ENCODE measurements at places on chromosomes 12 and 14. TPM values are rescaled to one million over a fixed set of nuclear protein-coding genes. Genes with fewer than 3 reads are reported as not detected.

SLC17A8 gene
- not detected for total RNA-seq

TAS2R46 gene
- total RNA-seq, result 0.67 TPM

LACRT gene
- not detected for total RNA-seq

GLS2 gene
- total RNA-seq, result 1.9 TPM

GLI1 gene
- total RNA-seq, result 0.31 TPM

BCL11B gene
- 1.1 TPM for total RNA-seq

GZMB gene
- 2.9 TPM for total RNA-seq

CLEC4C gene
- total RNA-seq, result not detected

CLEC2B gene
- 16.7 TPM for total RNA-seq

RTL1 gene
- not detected for total RNA-seq

BBOF1 gene
- 12.4 TPM for total RNA-seq

FAM90A1 gene
- total RNA-seq, result not detected

AMDHD1 gene
- total RNA-seq, result not detected

DNA sequence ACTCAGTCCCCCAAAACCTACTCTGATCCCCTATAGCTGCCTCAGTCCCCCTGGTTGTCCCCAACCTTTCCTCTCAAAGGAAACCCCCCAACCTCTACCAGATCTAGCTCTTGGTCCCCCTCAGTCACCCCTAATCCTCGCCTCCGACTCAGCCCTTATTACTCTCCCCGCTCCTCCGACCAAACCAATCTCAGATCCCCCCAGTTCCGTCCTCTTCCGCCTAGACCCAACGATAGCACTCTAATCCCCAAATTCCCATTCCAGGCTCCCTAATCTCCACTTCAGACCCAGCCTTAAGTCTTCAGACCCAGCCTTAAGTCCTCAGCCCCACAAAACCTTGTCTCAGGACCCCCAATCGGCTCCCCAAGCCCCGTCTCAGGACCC lies 612 bp downstream of the VPS37B start:
- peak; percentile 12 for ATAC-seq

- ATAC-seq, result no peak
Observed at GRCh38 chr12:82627799-82628198, 58.9 kb upstream of the TMTC2 start.

GRCh38 chr12:4282103-4282891 lies 8.7 kb downstream of the CCND2 start:
- no peak for ATAC-seq

- ATAC-seq, result no peak
Observed at GRCh38 chr12:80382254-80382653, 61.8 kb upstream of the PTPRQ start.

DNA sequence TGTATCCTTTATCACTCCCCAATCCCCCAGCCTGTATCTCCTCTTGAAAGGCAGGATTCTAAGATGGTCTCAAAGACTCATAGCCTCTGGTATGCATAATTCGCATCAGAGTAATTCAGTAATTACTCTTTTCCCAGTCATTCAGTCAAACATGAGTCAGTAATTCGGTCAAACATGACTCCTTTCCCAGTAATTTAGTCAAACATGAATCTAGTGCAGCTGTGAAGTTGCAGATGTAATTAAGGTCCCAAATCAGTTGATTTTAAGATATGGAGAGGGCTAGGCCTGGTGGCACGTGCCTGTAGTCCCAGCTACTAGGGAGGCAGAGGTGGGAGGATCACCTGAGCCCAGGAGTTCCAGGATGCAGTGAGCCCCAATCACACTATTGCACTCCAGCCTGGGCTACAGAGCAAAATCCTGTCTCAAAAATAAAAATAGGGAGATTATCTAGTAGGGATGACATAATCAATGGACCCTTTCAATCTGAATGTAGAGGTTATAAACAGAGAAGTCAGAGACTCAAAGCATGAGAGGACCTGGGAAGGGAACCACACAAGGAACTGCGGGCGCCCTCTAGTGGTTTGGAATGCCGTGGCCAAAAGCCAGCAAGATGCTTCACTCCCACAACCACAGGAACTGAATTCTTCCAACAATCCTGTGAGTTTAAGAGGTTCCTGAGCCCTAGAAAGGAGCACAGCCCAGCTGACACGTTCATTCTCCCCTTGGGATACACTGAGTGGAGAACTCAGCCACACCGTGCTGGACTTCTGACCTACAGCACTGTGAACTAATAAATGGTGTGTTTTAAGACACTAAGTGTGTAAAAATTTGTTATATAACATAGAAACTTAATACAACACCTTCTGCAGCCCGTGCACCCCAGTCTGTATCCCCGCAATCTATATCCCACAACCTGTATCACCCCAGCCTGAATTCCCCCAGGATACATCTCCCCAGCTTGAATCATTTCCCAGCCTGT lies 14.3 kb upstream of the ARMH4 start:
- ATAC-seq, result peak; percentile 64

- no peak for ATAC-seq
Observed at GRCh38 chr14:50335989-50336824, 24.1 kb downstream of the DMAC2L start.

- ATAC-seq, result no peak
Observed at GRCh38 chr12:45458854-45459807, 243.2 kb downstream of the ANO6 start.

GRCh38 chr12:124506832-124507153 lies 60.6 kb downstream of the NCOR2 start:
- no peak for ATAC-seq

- ATAC-seq, result no peak
Observed at GRCh38 chr12:97967831-97968230, 505.2 kb downstream of the RMST start.

- peak; percentile 84 for ATAC-seq
Observed at GRCh38 chr12:63917864-63918799, 73.6 kb downstream of the SRGAP1 start.

GRCh38 chr14:99425272-99425681 lies 55.4 kb downstream of the SETD3 start:
- no peak for ATAC-seq

GRCh38 chr14:39181026-39181692 lies 6.1 kb downstream of the PNN start:
- ATAC-seq, result no peak

- no peak for ATAC-seq
Observed at GRCh38 chr12:79448816-79449215, 241.9 kb downstream of the PAWR start.

DNA sequence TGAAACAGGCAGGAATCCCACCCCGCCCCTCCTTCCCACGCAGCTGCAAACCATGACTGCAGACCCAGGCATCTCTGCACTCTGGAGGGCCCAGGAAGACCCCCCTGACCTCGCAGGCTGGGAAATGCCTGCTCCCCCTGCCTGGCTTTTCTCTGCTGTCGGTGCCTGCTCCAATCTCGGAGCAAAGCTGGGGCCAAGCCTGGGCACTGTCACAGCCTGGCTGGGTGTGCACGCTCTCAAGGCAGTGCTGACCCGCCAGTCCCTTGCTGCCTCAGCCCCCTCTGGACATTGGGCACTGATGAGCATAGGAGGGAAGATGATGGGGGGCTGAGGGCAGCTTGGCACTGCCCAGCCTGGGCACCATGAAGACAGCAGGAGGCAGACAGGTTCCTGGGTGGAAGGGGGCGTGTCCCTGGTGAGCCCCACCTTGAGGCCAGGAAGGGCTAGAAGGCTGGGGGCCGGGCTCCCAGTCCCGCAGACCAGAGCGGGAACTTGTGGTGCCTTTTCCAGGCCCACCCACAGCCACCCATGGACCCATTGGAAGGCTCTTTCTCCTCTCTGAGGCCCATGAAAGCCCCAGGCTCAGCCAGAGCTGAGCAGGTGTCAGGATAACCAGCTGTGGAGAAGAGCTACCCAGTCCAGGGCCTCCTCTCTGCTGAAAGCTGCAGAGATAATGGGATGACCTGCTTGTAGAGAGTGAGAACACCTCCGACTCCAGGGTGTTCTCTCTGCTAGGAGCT lies 10.7 kb upstream of the ZNF605 start:
- ATAC-seq, result no peak

GRCh38 chr12:13233830-13234641 lies 37.5 kb downstream of the EMP1 start:
- no peak for ATAC-seq

GRCh38 chr14:84152452-84152851 lies 1377.5 kb upstream of the FLRT2 start:
- no peak for ATAC-seq

GRCh38 chr12:72390146-72390545 lies 118.0 kb downstream of the TRHDE start:
- no peak for ATAC-seq

- no peak for ATAC-seq
Observed at GRCh38 chr12:67798768-67799167, 150.2 kb downstream of the DYRK2 start.

DNA sequence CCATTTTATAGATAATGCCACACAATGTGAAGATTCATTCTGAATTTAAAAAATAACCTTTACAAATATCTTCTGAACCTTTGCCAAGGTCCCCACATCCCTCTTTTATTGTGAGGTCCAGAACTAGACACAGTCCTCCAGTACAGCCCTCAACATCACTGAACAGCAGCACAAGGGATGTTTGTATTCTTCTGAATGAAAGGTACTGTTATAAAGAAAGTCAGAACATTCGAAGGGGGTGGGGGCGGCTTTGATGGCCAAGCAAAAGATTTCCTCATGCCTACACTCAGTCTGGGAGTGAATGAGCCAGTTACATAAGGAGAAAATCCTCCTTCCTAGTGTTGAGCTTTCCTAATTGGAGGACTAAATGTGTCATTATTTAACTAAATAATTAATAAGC lies 77.3 kb downstream of the PPM1A start:
- ATAC-seq, result no peak

DNA sequence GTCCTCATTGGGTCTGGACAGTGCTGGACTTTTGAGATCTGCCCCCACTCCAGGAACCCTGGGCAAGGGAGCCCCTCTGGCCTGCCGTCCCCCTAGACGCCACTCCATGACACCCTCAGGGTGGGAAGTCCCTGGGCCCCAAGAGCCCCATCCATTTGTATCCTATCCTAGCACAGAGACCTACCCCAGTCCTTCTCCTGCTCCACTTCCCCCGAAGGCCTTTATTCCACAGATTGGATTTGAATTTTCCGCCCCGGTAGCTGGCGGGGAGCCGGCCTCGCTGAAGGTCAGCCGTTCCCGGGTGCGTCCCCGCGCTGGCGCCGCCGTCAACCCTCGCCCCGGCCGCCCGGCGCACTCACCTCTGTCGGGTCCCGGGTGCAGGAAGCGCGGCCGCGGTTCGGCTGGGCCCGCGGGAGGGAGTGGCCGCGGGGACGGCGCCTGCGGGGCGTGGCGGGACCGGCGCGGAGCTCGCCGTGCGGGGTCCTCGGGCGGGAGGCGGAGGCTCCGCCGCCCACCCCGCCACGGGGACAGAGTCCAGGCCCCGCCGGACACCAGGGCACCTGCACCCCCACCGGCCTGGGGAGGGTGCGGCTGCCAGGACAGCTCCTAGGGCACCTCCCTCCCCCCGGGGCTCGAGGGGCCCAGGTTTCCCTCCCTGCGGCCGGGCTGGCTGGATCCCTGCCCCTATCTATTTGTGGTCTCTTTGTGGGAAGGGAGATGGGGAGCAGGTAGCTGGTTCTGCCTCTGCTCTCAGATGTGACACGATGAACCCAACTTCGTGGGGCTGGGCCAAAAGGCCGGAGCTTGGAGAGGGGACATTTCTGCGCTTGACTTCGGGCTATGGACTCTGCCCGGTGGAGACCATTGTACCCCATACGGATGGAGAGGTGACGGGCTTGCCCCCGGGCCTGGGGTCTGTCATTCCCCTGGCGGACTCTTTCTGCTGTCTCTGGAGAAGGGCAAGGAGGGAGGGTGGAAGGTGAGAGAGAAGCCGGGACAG lies 19.9 kb upstream of the GPR68 start:
- ATAC-seq, result peak; percentile 61

DNA sequence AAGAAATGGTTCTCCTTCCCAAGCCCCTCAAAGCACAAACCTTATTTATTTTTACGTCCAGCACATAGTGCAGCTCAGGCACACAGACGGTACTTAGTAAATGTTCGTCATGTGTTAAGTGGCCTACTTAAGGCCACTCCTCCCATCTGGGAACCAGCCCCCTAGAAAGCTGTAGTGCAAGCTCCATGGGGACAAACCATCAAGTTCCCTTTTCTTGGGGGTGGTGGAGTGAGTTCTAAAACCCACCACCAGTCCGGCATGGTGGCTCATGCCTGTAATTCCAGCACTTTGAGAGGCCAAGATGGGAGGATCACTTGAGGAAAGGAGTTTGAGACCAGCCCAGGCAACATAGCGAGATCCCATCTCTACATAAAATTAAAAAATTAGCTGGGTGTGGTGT lies 49.4 kb downstream of the PITPNM2 start:
- ATAC-seq, result no peak

DNA sequence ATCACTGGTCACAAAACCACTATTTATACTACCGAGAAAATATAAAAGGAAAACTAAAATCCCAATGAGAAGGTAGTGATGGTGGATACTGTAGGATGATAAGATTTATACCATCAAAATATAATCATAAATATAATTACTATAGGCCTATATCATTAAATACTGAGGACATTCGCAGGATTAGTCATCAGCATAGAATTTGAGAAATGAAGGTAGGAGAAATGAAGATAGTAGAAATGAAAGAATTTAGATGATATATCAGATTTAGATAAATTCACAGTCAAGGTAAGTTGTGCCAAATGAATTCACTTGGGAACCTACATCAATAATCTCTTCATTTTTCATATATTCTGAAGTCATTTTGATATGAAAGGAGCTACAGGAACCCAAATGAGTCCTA lies 82.8 kb downstream of the DAAM1 start:
- ATAC-seq, result no peak

GRCh38 chr12:19248929-19249602 lies 119.5 kb downstream of the PLEKHA5 start:
- no peak for ATAC-seq

- no peak for ATAC-seq
Observed at GRCh38 chr12:133083345-133083744, 2.6 kb downstream of the ZNF140 start.

Data from gastroesophageal sphincter (tissue), 4 donors.